ENCODE measurements at places on chromosomes 4 and X.

- no peak for ATAC-seq
These were observed 8.2 kb upstream of the AFF1 start for GRCh38 chr4:86926435-86927086.

DNA sequence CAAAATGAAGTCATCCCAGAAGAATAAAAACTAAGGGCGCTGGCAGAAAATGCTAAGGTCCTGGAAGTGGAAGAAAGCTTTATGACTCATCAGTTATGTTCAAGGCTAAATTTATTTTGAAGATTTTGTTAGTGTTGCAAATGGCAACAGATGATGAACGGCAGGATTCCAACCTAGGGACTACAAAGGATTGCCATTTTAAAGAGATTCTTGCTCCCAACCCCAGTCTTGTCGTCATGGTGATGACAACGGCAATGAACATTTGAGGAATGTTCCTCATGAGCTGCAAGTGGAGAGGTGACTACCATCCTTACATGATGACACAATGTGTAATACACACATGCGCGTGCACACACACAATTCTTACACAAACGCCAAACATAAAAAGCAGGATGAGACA lies 54.4 kb upstream of the FTHL17 start:
- no peak for ATAC-seq

DNA sequence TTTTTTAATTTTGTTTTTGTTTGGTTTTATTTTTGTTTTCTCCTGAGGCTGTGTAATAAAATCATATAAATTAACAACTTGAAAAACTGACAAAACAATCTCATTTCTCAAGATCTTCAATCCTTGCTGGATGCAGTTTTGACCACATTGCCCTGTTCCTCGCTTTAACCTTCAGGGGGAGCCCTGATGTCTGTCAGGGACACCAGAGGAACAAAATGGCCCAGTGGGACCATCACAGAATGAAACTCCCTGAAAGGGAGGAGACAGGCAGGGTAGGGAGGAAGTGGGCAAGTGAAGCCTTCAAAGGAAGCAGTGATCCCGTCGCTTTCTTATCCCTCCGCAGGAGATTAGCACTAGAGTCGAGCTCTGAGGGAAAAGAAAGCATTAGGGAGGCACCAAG lies 274.9 kb upstream of the LDB2 start:
- ATAC-seq: no peak

- no peak for ATAC-seq
These were observed 253.4 kb downstream of the EPHA5 start for GRCh38 chr4:65416891-65417290.

- ATAC-seq: no peak
These were observed 102.1 kb upstream of the TENM3 start for GRCh38 chr4:182141061-182141460.

- ATAC-seq: peak; percentile 78
These were observed 6.8 kb upstream of the WDR13 start for GRCh38 chrX:48590203-48591103.

DNA sequence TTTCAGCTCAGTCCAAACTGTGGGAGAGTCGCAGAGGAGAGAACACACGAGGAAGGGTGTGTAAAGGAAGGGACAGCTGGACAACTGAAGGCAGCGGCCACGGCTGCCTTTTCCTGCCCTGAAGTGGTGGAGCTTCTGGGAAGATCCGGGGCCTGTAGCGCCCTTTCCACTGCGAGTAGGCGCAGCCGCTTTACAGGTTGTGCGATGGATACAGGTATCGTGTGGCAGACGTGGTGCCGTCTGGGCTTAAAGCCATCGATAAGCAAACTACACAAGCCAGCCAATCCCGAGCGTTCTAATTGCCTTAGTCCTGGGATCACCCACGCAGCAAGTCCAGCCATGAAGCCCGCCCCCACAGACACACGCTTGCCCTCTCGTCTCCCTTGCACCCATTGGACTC lies 15.4 kb downstream of the NKX6-1 start:
- ATAC-seq: no peak

DNA sequence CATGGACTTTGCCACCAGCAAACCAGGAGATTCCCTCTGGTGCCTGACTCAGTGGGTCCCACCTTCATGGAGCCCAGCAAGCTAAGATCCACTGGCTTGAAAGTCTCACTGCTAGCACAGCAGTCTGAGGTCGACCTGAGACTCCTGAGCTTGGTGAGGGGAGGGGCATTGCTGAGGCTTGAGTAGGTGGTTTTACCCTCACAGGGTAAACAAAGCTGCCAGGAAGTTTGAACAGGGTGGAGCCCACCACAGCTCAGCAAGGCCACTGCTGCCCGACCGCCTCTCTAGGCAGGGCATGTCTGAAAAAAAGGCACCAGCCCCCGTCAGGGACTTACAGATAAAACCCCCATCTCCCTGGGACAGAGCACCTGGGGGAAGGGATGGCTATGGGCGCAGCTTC lies 28.1 kb downstream of the FAM9A start:
- ATAC-seq: no peak

DNA sequence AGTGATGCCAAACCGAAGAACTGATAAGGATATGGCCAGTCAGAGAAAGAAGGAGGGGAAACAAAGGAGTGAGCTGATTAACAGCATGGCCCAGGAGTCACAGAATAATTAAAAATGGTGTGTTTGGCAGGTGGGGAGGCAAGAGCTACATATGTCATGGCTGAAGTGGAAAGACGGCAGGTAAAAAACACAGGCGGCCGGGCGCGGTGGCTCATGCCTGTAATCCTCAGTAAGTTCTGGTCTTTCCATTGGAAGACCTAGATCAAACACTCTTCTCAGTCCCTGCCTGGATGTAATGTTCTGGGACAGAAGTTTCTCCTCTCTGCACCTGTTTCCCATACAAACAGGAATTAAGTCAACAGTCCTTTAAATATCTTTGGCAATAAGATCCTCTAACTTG lies 503.9 kb downstream of the STIM2 start:
- ATAC-seq: no peak

- ATAC-seq: peak; percentile 43
These were observed 574.3 kb upstream of the DIPK2B start for GRCh38 chrX:45774961-45775360.

- no peak for ATAC-seq
These were observed 39.6 kb downstream of the PDLIM5 start for GRCh38 chr4:94491322-94491721.

DNA sequence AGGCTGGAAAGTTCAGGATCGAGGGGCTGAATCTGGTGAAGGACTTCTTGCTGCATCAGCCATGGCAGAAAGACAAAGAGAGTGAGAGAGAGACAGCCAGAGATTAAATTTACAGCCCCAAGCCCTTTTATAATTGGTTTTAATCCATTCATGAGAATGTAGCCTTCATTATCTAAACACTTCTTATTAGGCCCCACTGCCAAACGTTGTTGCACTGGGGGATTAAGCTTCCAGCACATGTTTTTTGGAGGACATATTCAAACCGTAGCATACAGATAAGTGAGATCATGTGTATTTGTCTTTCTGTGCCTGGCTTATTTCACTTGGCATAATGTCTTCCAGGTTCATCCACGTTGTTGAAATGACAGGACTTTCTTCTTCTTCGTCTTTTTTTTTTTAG lies 524.7 kb downstream of the SPRY1 start:
- ATAC-seq: no peak

- no peak for ATAC-seq
These were observed 136.5 kb upstream of the HS3ST1 start for GRCh38 chr4:11565213-11565612.

DNA sequence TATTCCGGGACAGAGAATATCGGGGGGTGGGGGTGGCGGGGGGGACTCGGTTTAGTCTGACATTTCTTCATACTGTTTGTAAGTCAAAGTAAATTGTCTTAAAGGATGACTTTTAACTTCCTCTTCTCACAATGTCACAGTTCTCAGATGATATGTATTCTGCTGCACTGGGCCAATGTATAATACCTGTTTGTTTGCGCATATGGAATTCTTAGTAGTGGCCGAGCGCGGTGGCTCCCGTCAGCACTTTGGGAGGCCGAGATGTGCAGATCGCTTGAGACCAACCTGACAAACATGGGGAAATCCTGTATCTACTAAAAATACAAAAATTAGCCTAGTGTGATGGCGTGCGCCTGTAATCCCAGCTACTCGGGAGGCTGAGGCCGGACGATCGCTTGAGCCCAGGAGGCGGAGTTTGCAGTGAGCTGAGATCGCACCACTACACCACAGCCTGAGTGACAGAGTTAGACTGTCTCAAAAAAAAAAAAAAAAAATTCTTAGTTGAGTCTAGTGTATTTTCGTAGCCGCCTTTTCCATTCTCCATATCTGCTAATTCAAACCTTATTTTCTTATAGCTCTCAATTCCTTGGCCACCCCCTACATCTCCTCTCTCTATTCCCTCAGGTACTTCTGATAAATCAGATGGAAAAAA lies 851 bp downstream of the POLR2B start:
- no peak for ATAC-seq

Measured in esophagus mucosa (tissue), 1 donor.